HepG2 (cell line): ENCODE measurements at places on chromosomes 7 and 10. TPM values are rescaled to one million over a fixed set of nuclear protein-coding genes. Genes with fewer than 3 reads are reported as not detected.

Gene FLNC
- 0.01 and 0.02 TPM in 2 replicates for total RNA-seq

Gene ZNF804B
- not detected in 2 replicates for total RNA-seq

Gene MAGI2
- 1.1 and 3.8 TPM in 2 replicates for total RNA-seq

Gene DCLRE1C
- total RNA-seq, result 10.3 and 11.5 TPM in 2 replicates

Gene MSMB
- not detected in 2 replicates for total RNA-seq
